ENCODE measurements at places on chromosomes 5 and 9.

- DNase-seq, result no peak
Measured at GRCh38 chr5:170275376-170275994, 22.1 kb downstream of the LCP2 start.

DNA sequence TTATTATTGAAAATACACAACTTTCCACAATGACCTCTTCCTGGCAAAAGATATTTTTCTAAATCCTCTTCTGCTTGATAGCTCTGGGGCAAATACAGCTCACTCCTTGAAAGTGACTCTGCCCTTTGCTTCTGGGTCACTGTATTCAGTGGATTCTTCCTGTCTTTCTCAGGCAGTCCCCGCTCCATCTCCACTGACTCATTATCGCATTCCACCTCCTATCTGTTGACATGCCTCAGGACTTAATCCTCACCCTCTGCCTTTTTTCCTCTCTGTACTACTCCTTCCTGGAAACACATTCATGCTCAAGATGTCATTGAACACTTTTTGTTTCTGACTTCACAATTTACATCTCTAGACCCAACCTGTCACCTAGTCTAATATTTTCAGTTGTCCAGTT is 8.4 kb upstream of the RGS7BP start:
- no peak for DNase-seq

DNA sequence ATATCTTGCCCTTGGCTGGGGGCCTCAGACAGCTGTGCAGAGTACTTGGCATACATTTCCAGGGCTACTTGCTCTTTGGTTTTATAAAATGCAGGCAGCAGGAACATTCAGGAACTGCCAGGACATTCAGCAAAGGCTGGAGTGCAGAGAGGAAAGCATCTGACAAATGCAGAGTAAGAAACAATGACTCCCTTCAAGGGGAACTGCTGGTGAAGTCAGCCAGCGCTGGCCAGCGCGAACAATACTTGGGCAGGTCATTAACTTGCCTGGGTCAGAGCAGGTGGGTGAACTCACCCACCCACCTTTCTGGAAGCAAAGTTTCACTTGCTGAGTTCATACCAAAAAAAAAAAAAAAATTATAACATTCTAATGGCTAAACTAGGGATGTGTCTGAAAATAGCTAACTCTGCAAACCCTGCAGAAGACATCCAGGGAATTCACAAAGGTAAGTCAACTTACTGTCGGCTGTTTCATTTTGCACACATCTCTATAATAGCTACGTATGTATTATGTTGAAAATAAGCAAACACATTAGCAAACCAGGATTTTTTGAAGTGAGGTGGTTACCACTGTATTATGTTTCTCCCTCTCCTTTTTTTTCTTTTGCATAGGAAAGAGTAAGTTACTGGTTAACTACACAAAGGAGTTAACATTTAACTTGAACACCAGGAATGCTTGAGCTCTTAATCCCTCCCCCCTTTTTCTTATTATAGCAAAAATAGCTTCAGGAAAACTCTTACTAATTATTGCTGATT is 152.2 kb downstream of the GLIS3 start:
- DNase-seq, result no peak

DNA sequence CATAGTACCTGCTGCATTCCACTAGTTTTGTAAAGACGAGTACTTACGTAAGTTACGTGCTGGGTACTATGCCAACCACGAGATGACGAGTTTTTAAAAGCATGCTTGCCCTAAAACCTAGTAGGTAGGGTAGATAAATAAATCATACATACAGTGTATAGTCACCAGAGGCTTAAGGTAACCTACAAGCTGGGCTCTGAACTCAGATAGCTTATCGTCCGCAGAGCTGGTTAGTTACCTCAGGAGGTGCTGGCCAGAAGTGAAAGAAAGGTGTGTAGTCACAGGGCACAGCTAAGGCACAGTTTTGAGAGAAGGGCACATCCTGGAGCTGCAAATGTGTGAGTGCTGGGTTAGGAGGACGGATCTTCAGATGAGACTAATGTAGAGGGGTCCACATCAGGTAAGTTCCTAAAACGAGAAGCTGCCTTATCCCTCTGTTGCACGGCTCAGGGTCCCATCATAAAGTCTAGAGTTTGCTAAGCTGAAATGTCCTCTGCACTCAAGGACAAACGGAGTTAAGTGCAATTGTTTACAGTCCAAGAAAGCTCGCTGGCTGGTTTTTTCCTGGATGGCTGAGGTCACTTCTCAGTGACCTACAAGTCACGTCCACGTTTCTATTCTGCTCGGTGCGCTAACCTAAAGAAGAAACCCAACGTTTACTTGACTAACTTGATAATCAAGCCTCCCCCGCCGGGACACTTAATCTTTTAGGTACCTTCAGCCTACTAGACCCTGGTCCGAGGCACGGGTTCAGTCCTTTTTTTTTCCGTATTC is 1.1 kb upstream of the SNX24 start:
- no peak for DNase-seq

- DNase-seq, result no peak
Measured at GRCh38 chr9:120562861-120563443, 17.0 kb downstream of the CDK5RAP2 start.

- DNase-seq, result no peak
Measured at GRCh38 chr5:65055938-65056337, 287.2 kb downstream of the CWC27 start.

All from NCI-H82 (cell line).